ENCODE measurements at places on chromosomes 2 and 18.
A peak's percentile ranks its signal among the peaks of the same experiment; 100 is the strongest.

DNA sequence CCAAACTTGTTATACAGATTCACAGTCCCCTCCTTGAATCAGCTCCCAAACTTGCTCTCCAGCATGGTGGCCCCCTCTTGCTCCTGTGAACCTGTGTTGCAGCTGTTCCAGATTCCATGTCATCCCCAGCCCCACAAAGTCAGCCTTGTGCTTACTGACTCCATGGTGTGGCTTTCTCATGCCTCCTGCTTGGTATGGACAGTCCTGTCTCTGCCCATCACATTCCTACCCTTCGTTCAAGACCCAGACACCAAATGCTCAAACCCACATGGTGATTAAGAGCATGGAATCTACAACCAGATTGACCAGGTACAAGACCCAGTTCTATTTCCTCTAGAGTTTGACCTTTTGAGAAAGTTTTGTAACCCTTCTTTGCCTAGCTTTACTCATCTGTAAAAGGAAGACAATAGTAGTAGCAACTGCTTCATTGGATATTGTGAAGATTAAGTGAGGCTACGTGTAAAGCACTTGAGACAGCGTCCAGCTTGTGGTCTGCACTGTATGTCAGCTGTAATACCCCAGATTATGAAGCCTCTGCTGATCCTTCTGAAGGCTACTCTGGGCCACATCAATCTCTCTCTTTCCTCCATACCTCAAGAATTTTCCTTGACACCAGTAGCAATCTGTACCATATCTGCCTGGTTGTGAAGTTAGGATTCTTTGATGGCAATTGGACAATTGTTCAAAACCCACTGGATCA, 146.4 kb upstream of the HAAO start:
- DNase-seq, result no peak

- DNase-seq, result peak; percentile 96
Observed at GRCh38 chr2:239267288-239267951, 133.4 kb downstream of the HDAC4 start.

- no peak for DNase-seq
Observed at GRCh38 chr18:75317703-75318102, 107.1 kb downstream of the TSHZ1 start.

DNA sequence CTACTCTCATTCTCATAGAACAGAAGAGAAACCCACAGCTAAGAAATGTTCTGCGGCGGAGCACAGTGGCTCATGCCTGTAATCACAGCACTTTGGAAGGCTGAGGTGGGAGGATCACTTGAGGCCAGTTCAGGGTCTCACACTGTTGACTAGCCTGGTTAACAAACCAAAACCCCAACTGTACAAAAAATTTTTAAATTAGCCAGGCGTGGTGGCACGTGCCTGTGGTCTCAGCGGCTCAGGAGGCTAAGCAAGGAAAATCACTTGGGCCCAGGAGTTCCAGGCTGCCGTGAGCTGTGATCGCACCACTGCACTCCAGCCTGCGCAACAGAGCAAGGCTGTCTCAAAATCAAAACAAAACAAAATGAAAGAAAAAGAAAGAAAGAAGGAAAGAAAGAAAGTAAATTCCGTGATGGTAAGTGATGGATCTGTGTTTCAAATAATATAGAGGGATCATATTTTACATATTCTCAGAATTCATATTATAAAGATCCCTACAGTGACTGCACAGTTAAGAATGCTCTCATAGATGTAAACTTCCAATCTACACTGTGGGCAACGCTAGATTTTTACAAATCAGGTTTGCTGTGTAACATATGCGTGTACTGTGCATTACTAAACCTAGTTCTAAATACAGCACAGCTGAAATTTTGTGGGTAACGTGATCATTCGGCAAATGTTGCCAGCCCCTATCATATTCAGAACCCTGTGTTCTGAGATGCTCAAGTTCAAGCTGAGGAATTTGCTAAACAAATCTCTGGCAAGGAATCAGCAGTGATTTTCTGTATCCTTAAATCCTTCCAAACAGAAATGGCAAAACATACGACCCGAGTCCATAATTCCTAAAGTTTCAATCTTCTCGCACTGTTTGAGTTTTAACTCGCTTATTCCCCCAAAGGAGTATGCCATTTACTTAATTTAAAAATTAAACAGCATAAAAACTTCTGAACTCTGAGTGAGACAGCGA, 1.2 kb upstream of the RAB12 start:
- peak; percentile 39 for DNase-seq

DNA sequence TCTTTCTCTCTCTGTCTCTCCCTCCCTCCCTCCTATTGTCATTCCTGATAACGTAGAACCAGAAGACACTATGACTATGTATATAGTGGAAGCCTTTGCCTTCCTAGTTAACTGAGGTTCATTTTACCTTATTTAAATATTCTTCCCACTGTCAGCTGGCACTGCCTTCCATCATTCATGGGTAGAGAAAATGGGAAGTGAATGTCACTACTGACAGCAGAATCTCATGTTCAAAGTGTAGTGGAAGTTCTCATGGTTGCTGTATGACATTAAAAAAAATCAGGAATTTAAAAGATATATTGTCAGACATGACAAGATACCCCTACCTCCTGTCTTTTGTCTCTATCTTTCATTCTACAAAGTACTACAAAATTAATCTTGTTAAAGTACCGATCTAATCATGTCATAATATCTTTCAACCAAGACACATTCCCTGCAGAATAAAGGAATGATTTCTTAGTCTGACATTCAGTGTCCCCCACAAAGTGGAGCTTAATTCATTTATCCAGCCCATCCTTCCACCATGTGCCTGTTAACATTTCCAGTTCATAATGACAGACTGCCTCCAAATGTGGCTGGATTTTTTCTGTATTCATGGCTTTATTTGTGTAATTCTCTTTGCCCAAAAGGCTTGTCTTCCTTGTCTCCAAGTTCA, 250.1 kb upstream of the CDH20 start:
- DNase-seq, result no peak

DNA sequence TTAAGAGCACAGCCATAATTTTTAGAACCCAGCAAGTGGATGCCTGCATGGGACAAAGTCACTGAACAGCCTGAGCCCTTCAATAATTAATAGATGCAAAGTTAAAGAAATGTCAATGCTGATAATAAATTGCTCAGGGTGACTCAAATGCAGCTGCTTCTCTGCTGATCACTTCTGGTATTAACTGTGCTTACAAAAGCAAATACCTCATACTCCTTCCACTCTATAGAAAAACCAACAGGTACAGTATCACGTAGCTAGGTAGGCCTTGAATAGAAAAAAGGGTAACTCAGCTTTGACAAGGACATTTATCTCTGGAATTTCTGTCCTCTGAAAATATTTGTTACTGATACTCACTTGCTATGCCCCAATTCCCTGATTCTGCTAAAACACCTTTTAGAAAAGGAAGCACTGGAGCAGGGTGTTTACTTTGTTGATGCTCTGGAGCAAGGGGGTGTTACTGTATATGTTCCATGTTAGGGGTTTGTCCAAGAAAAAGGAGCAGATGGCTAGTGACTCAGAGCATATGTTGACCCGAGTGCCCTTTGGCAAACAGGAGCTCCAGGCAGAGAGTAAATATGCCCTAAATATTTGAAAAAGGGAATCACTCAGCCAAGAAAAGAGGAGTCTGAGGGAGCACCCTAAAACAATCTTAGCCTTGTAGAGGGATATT, 59.1 kb upstream of the RTN4 start:
- peak; percentile 84 for DNase-seq

GRCh38 chr2:239034561-239035341, 186.9 kb downstream of the TWIST2 start:
- DNase-seq, result no peak

DNA sequence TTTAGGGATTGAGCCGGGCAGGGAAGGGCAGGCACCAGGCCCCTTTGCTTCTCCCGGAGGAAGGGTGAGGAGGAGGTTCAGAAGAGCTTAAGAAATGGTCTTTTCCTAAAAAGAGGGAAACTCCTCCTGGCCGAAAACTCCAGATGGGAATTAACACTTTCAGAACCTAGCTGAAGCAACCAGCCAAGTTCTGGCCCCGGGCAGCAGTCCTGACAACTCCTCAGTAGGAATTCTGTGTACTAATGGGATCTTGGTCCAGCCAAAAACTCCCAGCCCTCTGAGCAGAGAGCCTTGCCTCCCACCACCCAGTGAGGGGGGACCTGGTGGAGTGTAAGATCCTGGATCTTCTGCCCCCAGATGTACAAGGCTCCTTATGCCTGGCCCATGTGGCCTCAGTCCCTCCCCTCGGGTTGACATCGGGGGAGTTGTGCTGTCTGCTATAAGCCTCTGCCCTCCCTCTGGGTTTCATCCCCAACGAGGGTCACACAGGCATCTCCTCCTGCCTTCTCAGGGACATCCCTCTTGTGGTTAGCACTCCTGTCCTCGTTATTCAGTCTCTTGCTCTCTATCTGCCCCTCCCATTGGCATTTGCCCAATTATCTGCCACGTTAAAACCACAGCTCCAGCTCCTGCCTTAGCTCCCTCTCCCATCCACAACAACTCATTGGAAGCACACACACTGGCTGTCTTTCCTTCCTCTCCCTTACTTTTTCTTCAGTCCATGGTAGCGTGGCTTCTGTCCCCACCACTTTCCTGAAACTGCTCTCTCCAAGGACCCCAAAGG, 184.6 kb downstream of the CYP26B1 start:
- DNase-seq, result peak; percentile 83

DNA sequence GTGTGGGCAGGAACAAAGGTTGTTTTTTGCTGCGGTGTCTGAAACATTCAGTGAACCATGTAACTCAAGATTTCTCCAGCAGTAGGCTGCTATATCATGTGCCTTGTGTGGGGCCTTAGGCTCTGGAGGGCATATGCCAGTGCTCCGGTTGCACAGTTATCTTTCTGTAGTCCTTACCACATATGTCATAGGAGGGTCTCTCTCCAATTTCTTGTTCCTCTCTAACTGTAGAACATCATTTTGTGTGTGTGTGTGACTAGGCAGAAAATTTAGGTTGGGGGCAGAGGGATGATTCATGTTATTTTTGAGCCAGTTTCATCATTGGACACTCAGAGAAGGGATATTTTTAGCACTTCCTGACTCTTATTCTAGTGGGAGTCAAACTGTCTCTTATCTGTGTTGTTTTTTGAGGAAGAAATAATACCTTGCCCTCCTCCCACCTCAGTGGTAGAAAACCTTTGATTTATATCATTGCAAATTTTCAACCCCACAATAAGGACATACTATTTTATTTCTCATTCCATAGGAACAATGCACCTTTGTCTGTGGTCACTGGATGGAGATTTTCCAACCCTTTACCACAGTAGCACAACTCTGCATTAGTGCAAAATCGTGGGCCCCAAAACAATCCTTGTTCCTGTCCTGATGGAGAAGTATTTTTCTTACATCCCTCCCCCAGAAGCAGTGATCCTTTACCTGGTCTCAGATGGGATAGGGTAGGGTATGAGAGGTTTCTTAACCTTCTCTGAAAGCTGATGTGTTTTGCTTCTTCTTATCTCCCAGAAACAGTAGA, 113.9 kb downstream of the CCDC74A start:
- peak; percentile 82 for DNase-seq

DNA sequence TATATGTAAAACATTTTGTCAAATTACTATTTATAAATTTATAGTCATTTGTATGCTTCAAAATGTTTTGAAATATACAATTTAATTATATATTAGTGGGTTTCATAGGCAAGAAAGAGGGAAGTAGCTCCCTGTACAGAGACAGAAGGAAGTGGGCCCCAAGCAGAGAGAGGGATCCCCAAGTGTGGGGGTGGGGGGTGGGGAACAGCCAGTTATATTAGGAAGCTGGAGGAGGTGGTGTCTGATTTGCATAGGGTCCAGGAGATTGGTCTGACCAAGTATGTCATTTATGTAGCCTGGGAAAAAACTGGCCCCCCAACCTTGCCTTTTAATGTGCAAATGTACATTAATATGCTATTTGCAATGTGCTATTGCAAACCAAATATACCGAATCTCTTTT, 76.5 kb upstream of the ZSWIM2 start:
- DNase-seq, result no peak
